Kidney epithelial cell (primary cell): ENCODE measurements at places on chromosomes 4 and X.
A peak's percentile ranks its signal among the peaks of the same experiment; 100 is the strongest.

DNA sequence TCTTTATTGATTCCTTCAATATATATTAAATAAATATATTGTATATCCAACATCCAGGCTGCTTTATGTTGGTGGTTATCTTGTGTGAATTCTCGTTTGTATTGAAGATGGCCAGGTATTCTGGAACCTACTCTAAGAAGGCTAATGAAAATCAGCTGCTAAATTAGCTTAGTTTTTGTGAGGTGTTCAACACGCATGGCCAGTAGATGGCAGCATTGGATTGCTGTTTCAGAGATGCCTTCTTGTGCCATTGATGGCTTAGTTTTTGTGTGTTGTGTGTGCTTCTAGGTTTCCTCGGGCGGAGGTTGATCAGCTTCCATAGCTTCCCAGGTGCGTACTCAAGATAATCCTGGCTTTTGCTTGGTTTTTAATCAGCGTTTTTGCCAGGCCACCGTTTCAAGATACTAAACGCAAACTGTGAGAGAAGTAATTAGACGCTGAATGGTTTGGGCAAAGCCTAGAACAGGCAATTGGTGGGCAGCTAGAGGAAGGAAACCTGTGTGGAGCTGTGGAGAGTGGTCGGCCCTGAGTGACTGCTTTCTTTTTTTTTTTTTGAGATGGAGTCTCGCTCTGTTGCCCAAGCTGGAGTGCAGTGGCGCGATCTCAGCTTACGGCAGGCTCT is 15.1 kb downstream of the NOCT start:
- peak; percentile 43 for DNase-seq

- no peak for DNase-seq
These were observed 57.5 kb upstream of the SMIM10 start for GRCh38 chrX:134933248-134933647.

DNA sequence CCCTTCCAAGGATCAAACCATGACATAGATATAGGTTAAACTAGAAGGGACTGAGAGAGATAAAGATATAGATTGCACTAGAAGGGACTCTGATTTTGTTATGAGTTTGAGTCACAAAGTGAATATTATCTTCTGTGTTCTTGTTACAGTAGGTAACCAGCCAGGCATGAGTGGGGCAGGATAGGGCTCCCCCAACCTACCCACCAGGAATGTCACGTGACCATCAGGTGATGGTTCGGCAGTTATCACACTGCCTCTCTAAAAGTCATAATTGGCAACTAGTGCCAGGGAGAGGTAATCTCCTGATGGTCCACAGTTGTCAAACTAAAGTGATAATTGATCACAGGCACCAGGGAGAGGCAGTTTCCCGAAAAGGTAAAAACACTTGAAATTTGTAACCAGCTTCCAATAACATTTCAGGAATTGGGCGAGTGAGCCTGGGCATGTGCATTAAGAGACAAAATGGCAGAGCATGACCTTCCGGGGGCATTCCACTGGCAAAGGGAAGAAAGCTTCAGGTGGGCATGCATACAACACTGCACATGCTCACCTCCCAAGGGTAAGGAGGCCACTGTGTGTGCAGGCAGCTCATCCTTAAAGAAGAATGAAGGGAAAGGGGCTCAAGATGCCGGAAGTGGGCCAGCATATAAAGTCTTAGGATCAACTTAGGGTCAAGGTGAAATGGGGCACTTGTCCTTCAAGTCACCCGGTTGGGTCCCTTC is 533.6 kb upstream of the HTR2C start:
- DNase-seq, result no peak

- no peak for DNase-seq
These were observed 43.9 kb upstream of the GC start for GRCh38 chr4:71827826-71828225.

DNA sequence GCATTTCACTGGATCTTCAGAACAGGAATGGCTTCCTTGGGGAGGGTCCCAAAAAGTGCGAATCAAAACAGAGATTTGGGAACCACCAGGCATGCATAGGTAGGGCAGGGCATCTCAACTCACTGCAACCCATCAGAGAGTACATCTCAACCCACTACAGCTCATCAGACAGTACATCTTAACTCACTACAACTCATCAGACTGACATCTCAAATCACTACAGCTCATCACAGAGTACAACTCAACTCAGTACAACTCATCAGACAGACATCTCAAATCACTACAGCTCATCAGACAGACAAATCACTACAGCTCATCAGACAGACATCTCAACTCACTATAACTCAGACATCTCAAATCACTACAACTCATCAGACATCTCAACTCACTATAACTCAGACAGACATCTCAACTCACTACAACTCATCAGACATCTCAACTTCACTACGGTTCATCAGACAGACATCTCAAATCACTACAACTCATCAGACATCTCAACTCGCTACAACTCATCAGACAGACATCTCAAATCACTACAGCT is 47.5 kb upstream of the CLDN34 start:
- DNase-seq, result no peak

DNA sequence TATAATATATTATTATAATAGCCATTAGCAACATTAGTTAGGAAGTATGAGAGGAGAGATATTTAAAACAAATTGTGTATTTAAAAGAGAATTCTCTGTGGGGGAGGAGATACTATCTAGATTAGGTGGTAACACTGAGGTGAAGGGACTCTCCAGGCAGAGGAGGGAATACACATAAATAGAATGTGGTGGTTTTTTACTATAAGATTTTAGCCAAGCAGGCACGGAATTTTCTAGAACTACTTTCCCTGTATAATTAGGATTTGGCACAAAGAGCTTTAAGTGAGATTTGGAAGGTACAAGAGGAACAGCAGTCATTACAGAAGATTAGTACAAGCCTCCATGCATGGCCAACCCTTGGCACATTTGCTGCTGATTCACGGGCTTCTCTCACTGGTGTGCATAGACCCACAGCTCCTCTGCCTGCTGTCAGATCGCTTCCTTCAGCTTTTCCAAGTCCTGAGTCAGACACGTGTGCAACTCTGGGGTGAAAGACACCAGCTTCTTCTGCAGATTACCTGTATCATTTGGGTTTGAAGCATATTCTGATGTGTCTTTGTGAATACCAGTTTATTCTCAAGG is 685.5 kb downstream of the KCTD8 start:
- peak; percentile 2 for DNase-seq

GRCh38 chr4:124861761-124862160 is 149.2 kb upstream of the ANKRD50 start:
- no peak for DNase-seq

DNA sequence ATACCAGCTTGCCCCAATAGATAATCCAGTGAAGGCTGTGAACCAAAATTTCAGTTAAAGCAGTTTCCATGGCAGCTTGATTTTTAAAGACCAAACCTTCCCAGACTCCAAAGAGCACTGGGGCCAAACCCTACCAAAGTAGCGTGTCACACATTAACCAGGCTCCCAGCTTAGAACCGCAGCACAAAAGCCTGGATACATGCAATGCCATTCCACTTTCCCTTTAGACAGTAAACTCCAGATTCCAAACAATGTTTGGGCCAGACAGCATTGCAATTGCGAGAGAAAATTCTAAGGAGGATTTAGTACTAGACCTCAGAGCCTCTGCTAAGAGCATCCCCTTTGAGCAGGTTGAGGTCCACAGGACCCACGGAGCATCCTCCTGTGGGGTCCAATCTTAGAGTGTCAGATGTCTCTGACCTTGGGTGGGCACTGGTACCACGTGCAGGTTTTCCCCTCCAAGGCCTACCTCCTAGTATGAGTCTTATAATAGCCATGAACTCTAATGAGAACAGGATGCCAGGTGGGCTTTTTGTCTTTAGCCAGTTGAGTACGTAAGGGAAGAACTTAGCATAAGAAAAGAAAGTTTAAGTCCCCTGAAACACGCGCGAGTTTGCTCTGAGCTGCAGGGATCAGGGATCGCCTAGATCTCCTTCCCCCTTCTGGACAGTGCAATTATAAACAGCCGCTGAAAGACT is 38.8 kb downstream of the MGARP start:
- DNase-seq, result peak; percentile 16

DNA sequence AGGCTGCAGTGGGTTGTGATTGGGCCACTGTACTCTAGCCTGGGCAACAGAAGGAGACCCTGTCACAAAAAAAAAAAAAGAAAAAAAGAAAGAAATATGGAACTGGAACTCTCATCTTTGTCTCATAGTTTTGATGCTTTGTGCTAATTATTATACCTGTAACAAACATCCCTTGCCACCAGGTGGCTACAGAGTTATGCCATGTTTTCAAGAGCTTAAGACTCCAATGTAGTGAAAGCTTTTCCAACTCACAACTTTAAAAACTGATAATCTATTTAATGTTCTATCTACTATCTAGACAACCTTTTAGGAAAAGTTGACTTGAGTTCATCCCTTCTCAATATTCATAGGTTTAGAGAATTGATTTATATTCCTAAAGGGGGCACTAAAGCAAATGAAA is 42.4 kb downstream of the HTR2C start:
- DNase-seq, result no peak

GRCh38 chr4:130233377-130234047 is 1137.6 kb downstream of the C4orf33 start:
- DNase-seq, result no peak

DNA sequence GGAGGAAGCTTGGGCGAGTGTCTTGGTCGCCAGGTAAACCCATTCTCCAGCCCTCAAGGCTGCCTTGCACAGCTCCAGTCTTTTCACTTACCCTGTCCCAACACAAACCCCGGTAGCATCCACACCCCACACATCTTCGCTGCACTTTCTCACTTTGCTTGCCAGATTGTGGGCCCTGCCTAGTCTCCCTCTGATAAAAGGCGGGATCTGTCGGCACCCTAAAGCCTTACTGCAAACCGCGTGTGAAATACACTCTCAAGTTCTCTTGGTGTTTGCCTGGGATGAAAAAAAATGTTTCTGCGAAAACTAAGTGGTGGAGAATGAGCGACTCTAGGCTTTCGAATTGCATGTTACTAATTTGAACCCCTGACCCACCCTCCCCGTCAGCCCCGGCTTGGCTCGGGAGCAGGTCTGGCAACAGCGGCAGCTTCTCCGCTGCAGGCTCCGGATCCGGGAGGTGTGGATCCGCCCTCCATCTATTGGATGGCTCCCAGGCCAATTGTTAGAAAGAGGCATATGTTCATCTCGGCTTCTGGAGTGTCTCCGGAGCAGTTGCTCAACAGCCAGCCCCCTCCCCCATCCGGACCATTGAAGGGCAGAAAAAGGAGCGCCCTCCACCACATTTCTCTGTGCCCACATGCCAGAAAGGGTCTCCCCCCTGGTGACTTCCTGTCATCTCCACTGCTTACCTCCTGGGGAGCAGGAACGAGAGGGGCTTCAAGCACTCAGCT is 3.0 kb upstream of the CITED1 start:
- no peak for DNase-seq

GRCh38 chrX:103405009-103405333 is 28.6 kb downstream of the BEX3 start:
- DNase-seq, result no peak

DNA sequence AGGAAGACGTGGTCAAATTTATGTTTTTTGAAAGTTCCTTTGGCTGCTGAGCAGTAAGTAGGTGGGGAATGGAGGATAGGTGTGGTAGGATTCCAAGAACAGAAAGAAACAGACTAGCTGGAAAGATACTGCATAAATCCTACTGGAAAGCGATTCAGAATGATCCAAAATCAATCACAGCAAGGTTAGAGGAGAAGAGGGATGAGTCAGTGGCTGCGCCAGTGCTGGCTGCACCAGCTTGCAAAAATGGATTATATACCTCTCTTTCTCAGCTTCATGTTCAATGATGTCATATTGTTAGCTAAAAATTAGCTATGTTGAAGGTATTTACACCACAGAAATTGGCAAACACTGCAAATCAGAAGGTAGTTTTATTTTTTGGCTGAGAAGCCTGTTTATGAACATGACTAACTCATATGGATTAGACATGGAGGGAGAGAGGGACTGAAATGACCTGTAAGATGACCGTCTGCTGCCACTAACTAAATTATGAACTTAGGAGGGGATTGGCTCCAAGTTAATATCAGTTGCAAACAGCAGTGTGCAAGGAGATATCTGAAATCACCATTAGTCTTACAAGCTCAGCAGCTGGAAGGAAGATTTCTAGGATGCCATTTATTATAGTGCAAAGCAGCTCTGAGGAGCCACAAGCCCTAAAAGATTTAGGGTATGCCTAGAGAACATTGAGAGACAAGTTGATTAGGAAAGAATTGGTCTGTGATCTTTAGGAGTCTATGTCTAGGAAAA is 405.3 kb downstream of the MID1IP1 start:
- no peak for DNase-seq

GRCh38 chrX:70066646-70067045 is 4.4 kb downstream of the OTUD6A start:
- no peak for DNase-seq

GRCh38 chr4:39406763-39407583 is at the start of gene KLB:
KLB (plus strand) TSS chr4:39406930; CDS start chr4:39406950, 20 bp downstream.
- DNase-seq, result no peak

- DNase-seq, result peak; percentile 42
These were observed 7.8 kb downstream of the SERTM2 start for GRCh38 chrX:111519215-111519614.

DNA sequence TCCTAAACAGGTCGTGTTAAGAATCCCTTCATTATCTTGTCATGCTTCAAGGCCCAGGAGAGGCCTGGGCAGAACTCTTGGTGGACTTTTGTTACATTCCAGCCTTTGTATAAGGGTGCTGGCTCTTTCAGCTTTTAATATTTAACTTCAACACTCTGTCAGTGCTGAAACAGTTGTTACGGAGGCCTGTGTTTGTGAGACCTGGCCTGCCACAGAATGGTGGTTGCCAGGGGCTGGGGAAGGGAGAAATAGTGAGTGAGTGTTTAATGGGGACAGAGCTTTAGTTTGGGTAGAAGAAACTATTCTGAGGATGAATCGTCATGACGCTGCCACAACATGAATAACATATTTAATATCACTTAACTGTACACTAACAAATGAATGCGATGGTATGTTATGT is 1027.6 kb upstream of the PRKX start:
- DNase-seq, result no peak

GRCh38 chr4:79831119-79831528 is 241.9 kb downstream of the ANTXR2 start:
- DNase-seq, result no peak

GRCh38 chr4:40367451-40367850 is 32.3 kb downstream of the CHRNA9 start:
- no peak for DNase-seq

DNA sequence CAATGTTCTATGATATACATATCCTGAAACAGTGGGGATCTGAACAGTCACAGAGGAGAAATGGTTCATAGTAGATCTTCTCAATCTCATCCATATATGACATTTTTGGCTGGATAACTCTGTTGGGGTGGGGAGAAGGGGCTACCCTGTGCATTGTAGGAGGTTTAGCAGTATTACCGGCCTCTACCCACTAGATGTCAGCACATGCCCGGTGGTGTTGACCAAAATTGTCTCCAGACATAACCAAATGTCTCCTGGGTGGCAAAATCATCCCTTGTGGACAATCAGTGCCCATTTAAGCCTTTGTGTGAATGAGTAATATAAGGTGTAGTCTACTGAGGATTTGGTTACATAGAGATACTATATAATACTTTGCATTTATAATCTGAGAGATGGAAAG is 89.9 kb downstream of the PLS3 start:
- DNase-seq, result no peak

DNA sequence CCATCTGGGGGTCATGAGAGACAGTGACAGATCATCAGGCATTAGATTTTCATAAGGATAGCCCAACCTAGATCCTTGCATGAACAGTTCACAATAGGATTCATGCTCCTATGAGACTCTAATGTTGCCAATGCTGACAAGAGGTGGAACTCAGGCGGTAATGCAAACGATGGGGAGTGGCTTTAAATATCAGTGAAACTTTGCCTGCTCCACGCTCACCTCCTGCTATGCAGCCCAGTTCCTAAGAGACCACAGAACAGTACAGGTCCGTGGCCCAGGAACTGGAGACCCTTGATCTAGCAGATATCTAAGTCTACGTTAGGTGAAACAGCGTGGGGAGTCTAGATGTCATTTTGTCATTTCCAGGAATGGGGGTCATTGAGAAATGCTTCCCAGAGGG is 165.7 kb downstream of the OR13H1 start:
- no peak for DNase-seq
